ENCODE measurements at places on chromosomes 2 and 18.

GRCh38 chr18:49227441-49228165 is 232.8 kb downstream of the DYM start:
- no peaks in the 10 kb centered on the region for H3K36me3 ChIP-seq
- H3K27ac ChIP-seq = no peak overlapping the region
- H3K4me1 ChIP-seq = no peaks in the 10 kb centered on the region
- H3K27me3 ChIP-seq = no peaks in the 10 kb centered on the region
- no peak for DNase-seq
- no peak overlapping the region for H3K4me3 ChIP-seq

- no peak overlapping the region for H3K4me3 ChIP-seq
- no peak overlapping the region for H3K27ac ChIP-seq
- no peaks in the 10 kb centered on the region for H3K36me3 ChIP-seq
- no peaks in the 10 kb centered on the region for H3K4me1 ChIP-seq
- DNase-seq = no peak
- H3K27me3 ChIP-seq = no peaks in the 10 kb centered on the region
Measured at GRCh38 chr18:6917072-6917471, 187.6 kb downstream of the ARHGAP28 start.

GRCh38 chr2:177289824-177290628 is 25.5 kb upstream of the NFE2L2 start:
- H3K27me3 ChIP-seq = no peaks in the 10 kb centered on the region
- no peak overlapping the region for H3K4me3 ChIP-seq
- no peaks in the 10 kb centered on the region for H3K4me1 ChIP-seq
- H3K27ac ChIP-seq = no peak overlapping the region

GRCh38 chr2:157364257-157364974 is 38.8 kb upstream of the ERMN start:
- H3K27me3 ChIP-seq = no peaks in the 10 kb centered on the region
- DNase-seq = no peak
- H3K4me1 ChIP-seq = no peaks in the 10 kb centered on the region
- no peak overlapping the region for H3K27ac ChIP-seq

- H3K36me3 ChIP-seq = no peaks in the 10 kb centered on the region
- H3K27me3 ChIP-seq = no peaks in the 10 kb centered on the region
- H3K27ac ChIP-seq = no peak overlapping the region
- no peak for DNase-seq
- no peak overlapping the region for H3K4me3 ChIP-seq
Measured at GRCh38 chr2:197782126-197782525, 3.0 kb downstream of the BOLL start.

GRCh38 chr2:233492078-233492477 is 74.5 kb downstream of the USP40 start:
- H3K4me1 ChIP-seq = no peaks in the 10 kb centered on the region
- DNase-seq = no peak
- H3K36me3 ChIP-seq = no peaks in the 10 kb centered on the region
- H3K27me3 ChIP-seq = no peaks in the 10 kb centered on the region

DNA sequence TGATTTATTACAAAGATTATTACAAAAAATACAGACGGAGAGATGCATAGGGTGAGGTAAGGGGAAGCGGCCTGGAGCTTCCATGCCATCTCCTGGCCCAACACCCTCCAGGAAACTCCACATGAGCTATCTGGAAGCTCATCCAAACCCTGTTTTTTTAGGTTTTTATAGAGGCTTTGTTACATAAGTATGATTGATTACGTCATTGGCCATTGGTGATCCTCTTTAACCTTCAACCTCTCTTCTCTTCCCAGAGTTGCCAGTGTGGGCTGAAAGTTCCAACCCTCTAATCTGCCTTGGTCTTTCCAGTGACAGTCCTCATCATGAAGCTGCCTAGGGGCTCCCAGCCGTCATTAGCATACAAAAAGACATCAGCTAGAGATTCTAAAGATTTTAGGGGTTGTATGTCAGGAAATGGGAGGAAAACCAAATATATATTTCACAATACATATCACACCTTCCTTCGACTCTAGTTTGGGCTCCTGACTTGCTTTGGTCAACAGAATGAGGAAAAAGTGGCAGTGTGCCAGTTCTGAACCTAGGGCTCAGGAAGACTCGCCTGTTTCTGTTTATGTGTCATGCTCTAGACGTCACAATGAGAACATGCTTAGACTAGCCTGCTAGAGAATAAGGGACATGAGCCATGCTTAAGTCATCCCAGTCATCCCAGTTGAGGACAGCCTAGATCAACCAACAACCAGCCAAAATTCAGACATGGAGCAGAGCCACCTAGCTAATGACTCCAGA is 54.1 kb downstream of the ETAA1 start:
- no peaks in the 10 kb centered on the region for H3K36me3 ChIP-seq
- H3K4me1 ChIP-seq = peaks cover 3% of the 10 kb centered on the region
- no peaks in the 10 kb centered on the region for H3K27me3 ChIP-seq
- peak; percentile 40 for DNase-seq

DNA sequence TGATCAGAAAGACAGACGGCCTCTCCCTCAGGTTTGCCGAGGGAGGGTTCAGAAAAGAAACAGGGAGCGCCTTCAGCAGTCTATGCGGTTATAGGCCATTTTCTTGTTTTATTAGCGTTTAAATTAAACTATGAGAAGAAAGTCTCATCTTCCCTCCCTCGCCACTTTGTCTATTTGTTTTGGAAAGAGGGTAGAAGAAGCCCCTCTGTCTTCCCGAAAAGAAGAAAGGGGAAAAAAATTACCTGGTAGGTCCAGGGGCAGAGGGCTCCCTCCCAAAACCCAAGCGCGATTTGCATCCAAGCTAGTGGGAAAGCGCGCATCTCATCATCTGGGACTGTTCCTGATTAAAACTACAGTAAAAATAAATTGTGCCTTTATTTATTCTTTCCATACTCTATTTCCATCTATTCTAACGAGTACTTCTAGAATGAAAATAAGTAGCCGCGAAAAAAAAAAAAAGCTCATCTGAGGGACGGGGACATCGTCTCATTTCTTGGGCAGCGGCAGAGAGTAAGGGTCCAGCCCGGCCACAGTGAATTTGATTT is 2.4 kb downstream of the PAX8 start:
- H3K27ac ChIP-seq = no peak overlapping the region
- no peak overlapping the region for H3K4me3 ChIP-seq
- no peaks in the 10 kb centered on the region for H3K36me3 ChIP-seq
- peaks cover 23% of the 10 kb centered on the region for H3K27me3 ChIP-seq

DNA sequence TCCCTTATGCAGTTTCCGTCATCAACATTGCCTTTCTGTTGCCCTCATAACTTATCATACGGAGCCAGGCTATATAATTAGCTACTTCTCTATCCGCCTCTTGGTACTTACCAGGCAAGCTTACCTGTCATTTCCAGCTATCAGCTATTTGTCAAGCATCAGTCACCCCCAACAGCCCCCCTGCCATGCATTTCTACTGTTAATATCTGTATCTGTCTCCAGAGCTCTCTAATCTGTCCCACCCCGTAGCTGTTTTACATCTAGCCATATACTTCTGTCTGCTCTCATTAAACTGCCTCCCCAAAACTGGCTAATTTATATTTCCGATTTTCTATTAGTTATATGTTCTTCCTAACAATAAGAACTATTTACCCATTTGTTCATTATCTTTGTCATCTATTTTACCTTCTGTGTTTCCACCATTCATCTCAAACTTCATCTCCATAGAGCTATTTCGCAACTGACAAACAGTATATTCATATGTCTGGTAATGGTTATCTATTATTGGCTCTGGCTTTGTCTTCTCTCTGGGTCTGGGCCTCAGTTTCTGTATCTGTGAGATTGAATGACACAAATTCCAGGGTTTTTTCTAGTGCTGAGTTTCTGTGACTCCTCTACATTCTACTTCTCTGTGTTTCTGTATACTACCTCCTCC is 9.6 kb downstream of the EMX1 start:
- H3K36me3 ChIP-seq = no peaks in the 10 kb centered on the region
- H3K27ac ChIP-seq = no peak overlapping the region
- peaks cover 40% of the 10 kb centered on the region for H3K27me3 ChIP-seq

- H3K4me3 ChIP-seq = no peak overlapping the region
- H3K27me3 ChIP-seq = no peaks in the 10 kb centered on the region
- H3K4me1 ChIP-seq = no peaks in the 10 kb centered on the region
- H3K36me3 ChIP-seq = no peaks in the 10 kb centered on the region
Measured at GRCh38 chr18:48875942-48876511, 74.7 kb downstream of the SMAD7 start.

- H3K4me1 ChIP-seq = no peaks in the 10 kb centered on the region
- no peak overlapping the region for H3K27ac ChIP-seq
- H3K4me3 ChIP-seq = no peak overlapping the region
- H3K36me3 ChIP-seq = no peaks in the 10 kb centered on the region
- DNase-seq = no peak
Measured at GRCh38 chr18:5452943-5453443, 90.8 kb downstream of the EPB41L3 start.

DNA sequence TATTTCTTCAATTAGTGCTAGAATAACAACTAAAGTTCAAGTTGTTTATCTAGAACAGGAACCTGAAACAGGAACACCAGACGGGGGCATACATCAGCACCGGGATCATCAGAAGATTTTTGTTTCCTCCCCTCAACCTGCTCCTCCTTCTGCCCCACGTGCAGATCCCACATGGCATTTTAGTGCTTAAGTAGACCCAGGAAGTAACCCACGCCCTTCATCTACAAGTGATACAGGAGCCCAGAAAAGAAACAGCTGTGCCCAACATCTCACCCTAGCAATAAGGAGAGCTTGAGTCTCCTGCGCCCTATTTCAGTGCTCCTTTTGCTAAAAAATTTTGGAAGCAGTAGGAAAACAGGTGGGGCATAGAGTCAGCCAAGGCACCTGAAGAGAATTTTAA is 5.2 kb downstream of the ZNF385B start:
- H3K27ac ChIP-seq = no peak overlapping the region
- H3K4me1 ChIP-seq = no peaks in the 10 kb centered on the region
- peaks cover 2% of the 10 kb centered on the region for H3K27me3 ChIP-seq
- no peak overlapping the region for H3K4me3 ChIP-seq

GRCh38 chr2:38380397-38381130 is 3.5 kb upstream of the ATL2 start:
- no peaks in the 10 kb centered on the region for H3K27me3 ChIP-seq
- DNase-seq = no peak
- H3K4me1 ChIP-seq = peaks cover 2% of the 10 kb centered on the region
- H3K36me3 ChIP-seq = no peaks in the 10 kb centered on the region
- no peak overlapping the region for H3K27ac ChIP-seq
- H3K4me3 ChIP-seq = no peak overlapping the region

DNA sequence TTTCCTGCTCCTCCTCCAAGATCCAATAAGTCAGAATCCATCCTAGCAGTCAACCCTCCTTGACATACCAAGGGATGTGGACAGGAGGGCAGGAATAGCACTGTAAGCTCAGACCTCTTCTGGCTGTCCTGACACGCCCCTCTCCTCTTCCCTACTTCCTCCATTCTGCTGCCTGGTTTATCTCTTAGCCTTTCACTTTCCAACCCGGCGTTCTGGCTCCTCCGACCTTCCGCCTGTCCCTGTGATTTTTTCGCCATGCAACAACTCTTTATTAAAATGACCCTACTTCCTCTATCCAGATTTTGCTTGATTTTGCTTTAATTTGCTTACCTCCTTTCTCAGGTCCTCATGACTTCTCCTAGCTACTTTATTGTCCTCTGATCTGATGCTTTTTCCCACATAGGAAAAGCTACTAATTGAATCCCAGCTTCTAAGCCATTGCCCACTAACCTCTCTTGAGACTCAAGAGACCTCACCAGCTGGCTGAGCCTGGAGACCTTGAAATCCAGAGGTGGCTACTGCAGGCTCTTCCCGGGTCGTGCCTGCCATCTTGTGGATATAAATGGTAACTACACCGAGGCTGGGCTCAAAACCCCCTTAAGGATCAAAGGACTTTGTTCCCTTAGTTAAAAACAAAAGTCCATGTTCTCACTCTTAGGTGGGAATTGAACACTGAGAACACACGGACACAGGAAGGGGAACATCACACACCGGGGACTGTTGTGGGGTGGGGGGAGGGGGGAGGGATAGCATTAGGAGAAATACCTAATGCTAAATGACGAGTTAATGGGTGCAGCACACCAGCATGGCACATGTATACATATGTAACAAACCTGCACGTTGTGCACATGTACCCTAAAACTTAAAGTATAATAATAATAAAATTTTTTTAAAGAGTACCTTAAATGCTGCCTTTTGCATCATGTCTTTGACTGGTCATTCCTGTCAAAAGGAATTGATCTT is 139.4 kb downstream of the AKAIN1 start:
- H3K36me3 ChIP-seq = no peaks in the 10 kb centered on the region
- H3K27ac ChIP-seq = no peak overlapping the region
- no peak for DNase-seq
- H3K4me1 ChIP-seq = no peaks in the 10 kb centered on the region
- H3K27me3 ChIP-seq = no peaks in the 10 kb centered on the region
- H3K4me3 ChIP-seq = no peak overlapping the region

DNA sequence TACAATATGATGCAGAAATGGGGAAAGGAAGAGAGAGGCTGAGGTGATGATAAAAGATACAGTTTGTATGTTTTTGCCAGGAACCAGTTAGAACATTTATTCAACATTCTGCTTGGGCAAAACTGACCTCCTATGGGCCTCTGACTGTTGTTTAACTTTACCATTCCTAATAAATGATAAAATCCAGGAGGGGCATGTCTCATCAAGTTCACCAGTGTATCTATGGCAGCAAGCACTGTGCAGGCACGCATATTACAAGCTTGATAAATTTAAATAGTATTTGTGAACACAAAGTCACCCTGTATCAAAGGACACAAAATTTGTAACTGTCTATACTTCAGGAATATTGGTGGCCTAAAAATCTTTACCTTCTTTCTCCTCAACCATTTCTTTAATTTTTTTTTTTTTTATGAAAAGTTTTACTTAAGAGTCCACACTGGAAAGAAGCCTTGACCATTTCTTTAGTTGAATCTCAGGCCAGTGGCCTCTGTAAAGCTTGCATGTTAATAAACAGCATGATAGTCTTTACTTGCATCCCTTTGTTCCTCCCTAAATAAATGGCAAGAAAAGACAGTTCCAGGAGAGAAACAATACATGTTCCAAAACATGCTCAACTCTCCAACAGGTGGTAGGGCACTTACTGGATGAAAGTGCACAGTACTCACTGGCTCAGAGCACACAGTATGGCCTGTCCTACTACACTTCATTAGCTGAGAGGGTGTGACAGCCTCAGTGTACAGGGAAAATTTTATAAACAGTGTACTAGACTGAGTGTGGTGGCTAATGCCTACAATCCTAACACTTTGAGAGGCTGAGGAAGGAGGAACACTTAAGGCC is 52.3 kb downstream of the SOS1 start:
- H3K27me3 ChIP-seq = no peaks in the 10 kb centered on the region
- peak; percentile 43 for DNase-seq
- H3K36me3 ChIP-seq = no peaks in the 10 kb centered on the region

DNA sequence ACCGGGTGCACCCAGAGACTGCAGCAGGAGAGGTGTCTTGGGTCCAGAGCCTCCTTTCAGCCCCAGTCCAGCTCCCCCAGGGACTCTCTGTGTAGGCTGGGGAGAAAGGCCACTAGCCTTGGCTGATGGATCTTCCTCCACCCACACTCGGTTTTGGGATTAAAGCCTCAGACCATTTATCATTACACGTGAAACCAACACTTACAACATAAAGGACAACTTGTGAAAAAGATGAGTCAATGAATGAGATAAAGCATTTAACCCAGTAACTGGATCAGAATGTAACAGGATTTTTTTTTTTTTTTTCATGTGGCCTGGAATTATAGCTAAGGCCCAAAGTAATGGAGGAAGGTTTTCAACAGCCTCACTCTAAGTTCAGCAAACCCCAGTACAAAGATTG is 32.1 kb downstream of the NAT8 start:
- no peak for DNase-seq
- H3K27ac ChIP-seq = no peak overlapping the region
- no peaks in the 10 kb centered on the region for H3K36me3 ChIP-seq
- no peaks in the 10 kb centered on the region for H3K27me3 ChIP-seq
- no peak overlapping the region for H3K4me3 ChIP-seq
- no peaks in the 10 kb centered on the region for H3K4me1 ChIP-seq

Data from prostate gland (tissue), 2 donors.